NCI-H1048 (cell line): ENCODE measurements at places on chromosomes 3 and 15.

GRCh38 chr3:148532326-148532725 is 165.4 kb upstream of the AGTR1 start:
- DNase-seq: no peak

GRCh38 chr3:101513419-101513986 is 491 bp upstream of the SENP7 start:
- no peak for DNase-seq

GRCh38 chr3:98930413-98930812 is 28.9 kb upstream of the DCBLD2 start:
- no peak for DNase-seq

- no peak for DNase-seq
Measured at GRCh38 chr15:38853608-38854007, 289.0 kb upstream of the RASGRP1 start.

DNA sequence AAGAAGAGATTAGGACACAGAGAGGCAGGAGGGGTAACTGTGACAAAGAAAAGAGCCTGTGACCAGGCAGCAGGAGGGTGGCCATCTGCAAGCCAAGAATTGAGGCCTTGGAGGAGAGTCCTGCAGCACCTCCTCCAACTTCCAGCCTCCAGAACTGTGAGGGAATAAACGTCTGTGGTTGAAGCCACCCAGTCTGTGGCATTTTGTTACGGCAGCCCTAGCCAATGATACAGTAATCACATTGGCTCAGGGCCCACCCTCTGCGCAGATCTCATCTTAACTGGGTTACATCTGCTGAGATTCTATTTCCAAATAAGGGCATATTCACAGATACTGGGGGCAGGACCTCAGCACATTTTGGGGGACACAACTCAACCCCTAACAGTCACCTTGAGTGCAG is 11.3 kb downstream of the SELENOS start:
- DNase-seq: no peak

DNA sequence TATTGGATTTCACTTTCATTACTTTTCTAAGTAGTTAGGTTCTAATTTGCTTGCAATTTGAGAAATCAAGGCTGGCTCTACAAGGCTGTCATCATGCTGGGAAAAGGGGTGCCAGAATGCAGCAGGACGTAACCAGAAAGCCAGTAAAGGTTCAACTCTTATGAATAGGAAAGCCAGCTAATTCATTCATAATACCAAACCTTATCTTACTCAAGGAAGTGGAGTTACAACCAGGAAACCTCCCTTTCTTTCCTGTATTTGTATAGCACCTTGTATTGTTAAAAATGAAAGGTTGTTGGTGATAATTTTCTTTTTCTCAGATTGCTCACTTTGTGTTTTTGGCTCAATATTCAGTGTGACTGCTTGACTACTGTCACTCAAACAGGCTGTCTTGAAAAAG is 109.4 kb downstream of the FILIP1L start:
- DNase-seq: no peak

- DNase-seq: no peak
Measured at GRCh38 chr3:171640520-171641412, 169.5 kb downstream of the PLD1 start.

DNA sequence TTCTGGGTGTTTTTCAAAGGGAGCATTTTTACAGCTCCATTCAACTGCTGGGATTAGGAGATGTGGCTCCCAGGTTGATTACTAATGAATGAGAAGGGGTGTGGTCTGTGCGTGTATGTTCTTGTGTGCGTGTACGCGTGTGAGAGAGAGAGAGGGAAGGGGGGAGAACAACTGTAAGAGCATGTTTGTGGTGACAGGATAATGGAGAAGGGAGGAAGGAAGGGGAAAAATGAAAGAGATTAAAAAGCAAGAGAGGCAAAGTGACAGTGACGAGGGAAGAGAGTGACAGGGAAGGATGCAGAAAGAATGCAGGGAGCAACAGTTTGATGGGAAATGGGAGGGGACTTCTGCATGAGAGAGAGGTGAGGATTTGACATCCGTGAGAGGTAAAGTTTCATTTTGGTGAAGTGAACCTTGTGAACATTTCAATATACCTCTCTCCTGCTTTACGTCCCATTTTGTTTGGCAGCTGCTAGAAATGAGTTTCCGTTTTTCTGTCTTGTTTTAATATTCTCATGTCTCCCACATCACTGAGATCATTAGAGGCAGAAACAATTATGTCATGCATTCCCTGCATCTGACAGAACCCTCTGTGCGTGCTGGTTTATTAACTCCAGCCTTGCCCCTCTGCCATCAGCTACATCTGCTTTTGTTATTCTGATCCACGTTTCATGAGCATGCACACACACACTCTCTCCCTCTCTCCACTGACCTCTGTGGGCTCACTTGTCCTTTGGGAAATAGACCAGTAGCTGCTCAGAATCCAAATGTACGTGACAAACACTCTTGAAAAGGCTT is 161.6 kb downstream of the GAP43 start:
- DNase-seq: no peak

GRCh38 chr3:190586631-190587011 is 72.7 kb downstream of the IL1RAP start:
- no peak for DNase-seq

- no peak for DNase-seq
Measured at GRCh38 chr3:57822686-57823085, 66.6 kb downstream of the SLMAP start.

- DNase-seq: no peak
Measured at GRCh38 chr3:180626844-180627243, 24.9 kb downstream of the TTC14 start.

GRCh38 chr3:194294895-194295214 is 56.3 kb downstream of the CPN2 start:
- no peak for DNase-seq

DNA sequence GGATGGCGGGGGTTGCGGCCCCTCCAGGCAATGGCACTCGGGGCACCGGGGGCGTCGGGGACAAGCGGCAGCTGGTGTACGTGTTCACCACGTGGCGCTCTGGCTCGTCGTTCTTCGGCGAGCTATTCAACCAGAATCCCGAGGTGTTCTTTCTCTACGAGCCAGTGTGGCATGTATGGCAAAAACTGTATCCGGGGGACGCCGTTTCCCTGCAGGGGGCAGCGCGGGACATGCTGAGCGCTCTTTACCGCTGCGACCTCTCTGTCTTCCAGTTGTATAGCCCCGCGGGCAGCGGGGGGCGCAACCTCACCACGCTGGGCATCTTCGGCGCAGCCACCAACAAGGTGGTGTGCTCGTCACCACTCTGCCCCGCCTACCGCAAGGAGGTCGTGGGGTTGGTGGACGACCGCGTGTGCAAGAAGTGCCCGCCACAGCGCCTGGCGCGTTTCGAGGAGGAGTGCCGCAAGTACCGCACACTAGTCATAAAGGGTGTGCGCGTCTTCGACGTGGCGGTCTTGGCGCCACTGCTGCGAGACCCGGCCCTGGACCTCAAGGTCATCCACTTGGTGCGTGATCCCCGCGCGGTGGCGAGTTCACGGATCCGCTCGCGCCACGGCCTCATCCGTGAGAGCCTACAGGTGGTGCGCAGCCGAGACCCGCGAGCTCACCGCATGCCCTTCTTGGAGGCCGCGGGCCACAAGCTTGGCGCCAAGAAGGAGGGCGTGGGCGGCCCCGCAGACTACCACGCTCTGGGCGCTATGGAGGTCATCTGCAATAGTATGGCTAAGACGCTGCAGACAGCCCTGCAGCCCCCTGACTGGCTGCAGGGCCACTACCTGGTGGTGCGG is 1.9 kb downstream of the CHST2 start:
- no peak for DNase-seq

- DNase-seq: no peak
Measured at GRCh38 chr3:172692751-172693338, 18.0 kb downstream of the NCEH1 start.

GRCh38 chr3:35946854-35947515 is 307.7 kb downstream of the ARPP21 start:
- DNase-seq: no peak

- DNase-seq: no peak
Measured at GRCh38 chr3:69058180-69058946, 6.2 kb upstream of the TMF1 start.
